ENCODE measurements at places on chromosomes 2 and 18.

- DNase-seq, result no peak
These were observed 29.6 kb downstream of the KCNF1 start for GRCh38 chr2:10941383-10941782.

GRCh38 chr2:211494536-211494935 is 938.1 kb downstream of the CPS1 start:
- DNase-seq, result no peak

DNA sequence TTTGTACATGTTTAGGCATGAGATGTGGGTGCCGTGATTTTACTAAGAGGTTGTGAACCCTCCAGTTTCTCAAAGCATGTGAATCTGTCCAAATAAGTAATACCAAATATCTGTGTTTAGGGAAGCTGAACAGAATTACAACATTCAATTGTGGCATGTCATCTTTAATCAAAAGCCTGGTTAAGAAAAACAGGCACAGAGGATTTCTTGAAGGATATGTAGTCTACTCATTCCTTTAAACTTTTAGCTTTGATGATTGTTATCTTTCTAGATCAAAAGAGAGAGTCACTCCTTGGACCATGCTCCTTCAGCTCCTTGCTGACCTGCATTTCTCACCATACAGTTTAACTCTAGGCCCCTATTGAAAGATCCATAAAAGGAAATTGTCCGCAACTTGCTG is 296.8 kb downstream of the STK39 start:
- DNase-seq, result no peak

DNA sequence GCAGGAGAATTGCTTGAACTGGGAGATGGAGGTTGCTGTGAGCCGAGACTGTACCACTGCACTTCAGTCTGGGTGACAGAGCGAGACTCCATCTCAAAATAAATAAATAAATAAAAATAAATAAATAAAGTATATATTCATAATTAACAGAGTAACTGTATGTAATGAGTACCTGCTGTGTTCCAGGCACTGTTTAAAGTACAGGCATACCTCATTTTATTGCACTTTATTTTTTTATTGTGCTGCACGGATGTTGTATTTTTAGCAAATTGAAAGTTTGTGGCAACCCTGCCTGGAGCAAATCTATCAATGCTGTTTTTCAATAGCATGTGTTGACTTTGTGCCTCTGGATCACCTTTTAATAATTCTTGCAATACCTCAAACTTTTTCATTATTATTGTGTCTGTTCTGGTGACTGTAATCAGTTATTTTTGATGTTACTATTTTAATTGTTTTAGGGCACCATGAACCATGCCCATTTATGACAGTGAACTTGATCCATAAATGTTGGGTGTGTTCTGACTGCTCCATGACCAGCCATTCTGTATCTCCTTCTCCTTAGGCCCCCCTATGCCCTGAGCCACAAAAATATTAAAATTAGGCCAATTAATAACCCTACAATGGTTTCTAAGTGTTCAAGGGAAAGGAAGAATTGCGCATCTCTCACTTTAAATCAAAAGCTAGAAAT is 27.5 kb upstream of the CD8A start:
- DNase-seq, result no peak

- DNase-seq, result no peak
These were observed 136.2 kb upstream of the RASGRP3 start for GRCh38 chr2:33340280-33340679.

- DNase-seq, result no peak
These were observed 5.9 kb downstream of the MDH1 start for GRCh38 chr2:63594660-63595059.
